Effector memory CD4-positive, alpha-beta T cell (primary cell): ENCODE measurements at places on chromosomes 4 and X.

GRCh38 chr4:6474053-6474568 is 1.7 kb upstream of the PPP2R2C start:
- peaks cover 13% of the 10 kb centered on the region for H3K27me3 ChIP-seq
- no peak for DNase-seq
- H3K4me1 ChIP-seq = peaks cover 9% of the 10 kb centered on the region

- peaks cover 22% of the 10 kb centered on the region for H3K36me3 ChIP-seq
- no peak for DNase-seq
- peak overlapping the region; percentile 92 for H3K4me3 ChIP-seq
- H3K4me1 ChIP-seq = no peaks in the 10 kb centered on the region
Measured at GRCh38 chr4:121800638-121800960, 524 bp upstream of the EXOSC9 start.

DNA sequence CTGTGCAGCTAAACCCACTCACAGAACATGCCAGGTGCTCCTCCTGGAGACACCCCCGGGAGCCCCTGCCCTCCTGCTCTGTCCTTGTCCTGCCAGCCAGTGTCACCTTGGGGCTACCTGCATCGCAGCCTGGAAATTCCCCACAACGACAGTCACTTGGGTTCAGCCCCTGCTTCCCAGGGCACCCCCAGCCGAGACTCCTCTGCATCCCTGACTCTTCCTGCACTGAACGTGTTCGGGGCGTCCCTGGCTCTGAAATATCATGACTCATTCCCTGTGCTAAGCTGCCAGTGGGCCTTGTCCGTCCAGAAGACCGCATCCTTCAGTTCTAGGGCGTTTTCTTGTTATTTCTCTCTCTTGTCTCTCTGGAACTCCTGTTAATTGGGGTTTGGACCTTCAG is 5.8 kb downstream of the CFAP99 start:
- no peak overlapping the region for H3K27ac ChIP-seq
- no peak overlapping the region for H3K4me3 ChIP-seq
- H3K4me1 ChIP-seq = peaks cover 1% of the 10 kb centered on the region

DNA sequence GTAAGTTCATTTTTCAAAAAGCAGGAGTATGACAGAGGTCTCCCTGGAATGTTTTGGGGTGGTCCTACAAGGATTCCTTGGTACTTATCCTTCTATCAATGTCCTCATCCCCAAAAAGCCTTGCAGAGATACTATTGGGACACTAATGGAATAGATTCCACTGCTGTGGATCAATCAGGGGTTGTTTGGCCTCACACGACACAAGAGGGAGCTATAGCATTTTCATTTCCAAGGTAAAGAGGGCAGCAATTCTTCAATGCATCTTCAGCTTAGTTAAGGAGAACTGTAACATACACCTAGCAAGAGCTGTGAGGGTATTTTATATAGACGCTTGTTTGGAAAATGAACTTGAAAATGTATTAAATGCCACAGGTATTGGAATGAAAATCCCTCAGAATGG is 50.9 kb downstream of the USP26 start:
- no peaks in the 10 kb centered on the region for H3K36me3 ChIP-seq
- H3K4me1 ChIP-seq = no peaks in the 10 kb centered on the region
- no peaks in the 10 kb centered on the region for H3K27me3 ChIP-seq
- no peak overlapping the region for H3K27ac ChIP-seq

DNA sequence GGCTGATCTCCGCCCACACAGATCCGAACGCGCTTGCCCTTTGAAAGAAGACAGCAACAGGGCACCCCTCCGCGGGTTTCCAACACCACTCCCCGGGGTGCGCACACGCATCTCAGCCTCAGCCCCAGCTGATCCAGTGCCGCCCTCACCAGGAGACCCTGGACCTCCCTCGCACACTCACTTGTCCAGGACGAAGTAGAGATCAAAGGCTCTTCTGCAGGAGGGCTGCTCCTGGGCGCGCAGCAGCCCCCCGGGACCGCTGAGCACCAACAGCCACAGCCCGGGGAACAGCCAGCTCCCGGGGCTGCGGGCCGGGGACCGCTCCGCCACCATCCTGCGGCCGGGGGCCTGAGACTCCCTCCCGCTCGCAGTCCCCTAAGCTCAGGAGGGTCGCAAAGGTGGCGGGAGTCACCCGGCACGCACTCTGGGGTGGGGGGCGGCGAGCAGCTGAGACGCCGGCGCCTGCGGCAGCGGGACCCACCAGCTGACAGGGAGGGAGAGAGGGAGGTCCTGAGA is 743 bp downstream of the ANTXR2 start:
- peak overlapping the region; percentile 95 for H3K27ac ChIP-seq
- peak overlapping the region; percentile 93 for H3K4me3 ChIP-seq
- H3K27me3 ChIP-seq = no peaks in the 10 kb centered on the region
- peaks cover 19% of the 10 kb centered on the region for H3K4me1 ChIP-seq
- DNase-seq = peak; percentile 31
- no peaks in the 10 kb centered on the region for H3K36me3 ChIP-seq

GRCh38 chrX:30680618-30681017 is 27.4 kb downstream of the GK start:
- no peaks in the 10 kb centered on the region for H3K27me3 ChIP-seq
- DNase-seq = no peak
- no peak overlapping the region for H3K4me3 ChIP-seq
- no peaks in the 10 kb centered on the region for H3K4me1 ChIP-seq

GRCh38 chrX:121569609-121570008 is 522.2 kb downstream of the GLUD2 start:
- no peak overlapping the region for H3K27ac ChIP-seq
- no peak overlapping the region for H3K4me3 ChIP-seq
- H3K36me3 ChIP-seq = no peaks in the 10 kb centered on the region
- H3K27me3 ChIP-seq = no peaks in the 10 kb centered on the region

GRCh38 chr4:7938609-7939376 is 868 bp downstream of the AFAP1 start:
- peak; percentile 5 for DNase-seq
- peak overlapping the region; percentile 66 for H3K27ac ChIP-seq
- H3K4me3 ChIP-seq = peak overlapping the region; percentile 81

DNA sequence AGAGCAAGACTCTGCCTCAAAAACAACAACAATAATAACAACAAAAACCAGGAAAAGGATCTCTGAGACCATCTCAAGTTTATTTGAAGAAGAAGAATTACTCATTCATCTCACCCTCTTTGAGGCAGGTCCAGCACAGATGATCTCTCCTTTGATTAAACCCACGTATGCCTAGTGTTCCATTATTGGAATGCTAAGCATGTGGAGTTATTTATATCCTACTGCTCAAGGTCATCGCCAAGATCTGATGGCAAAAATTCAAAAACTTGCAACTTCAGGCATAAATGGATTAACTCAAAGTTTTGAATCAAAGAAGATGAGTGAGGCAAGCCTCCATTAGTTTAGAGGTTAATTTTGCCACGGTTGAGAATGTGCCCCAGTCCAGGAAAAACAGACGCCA is 184.2 kb downstream of the DHRSX start:
- H3K27me3 ChIP-seq = no peaks in the 10 kb centered on the region
- no peak overlapping the region for H3K4me3 ChIP-seq
- no peaks in the 10 kb centered on the region for H3K4me1 ChIP-seq
- DNase-seq = no peak
- H3K27ac ChIP-seq = no peak overlapping the region

- H3K36me3 ChIP-seq = no peaks in the 10 kb centered on the region
- no peak for DNase-seq
- no peak overlapping the region for H3K4me3 ChIP-seq
- no peaks in the 10 kb centered on the region for H3K27me3 ChIP-seq
- no peaks in the 10 kb centered on the region for H3K4me1 ChIP-seq
- no peak overlapping the region for H3K27ac ChIP-seq
Measured at GRCh38 chr4:142648378-142648777, 197.7 kb downstream of the INPP4B start.

DNA sequence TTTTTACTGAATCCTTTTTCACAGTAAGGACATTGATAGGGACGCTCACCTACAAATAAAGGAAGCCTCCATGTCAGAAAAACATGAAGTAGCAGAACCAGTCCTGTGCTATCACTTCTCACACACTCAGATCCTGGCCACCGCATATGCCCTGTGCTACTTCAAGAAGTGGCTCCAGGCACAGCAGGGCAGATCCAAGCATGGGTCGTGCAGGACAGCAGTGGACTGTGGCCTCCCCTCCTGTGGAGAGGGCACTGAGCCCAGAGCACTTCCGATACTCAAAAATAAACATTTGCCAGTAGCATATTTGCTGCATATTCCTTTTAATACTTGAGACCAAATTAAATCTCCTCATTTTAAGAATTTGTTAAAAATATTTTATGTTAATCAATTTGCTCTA is 167.9 kb downstream of the PRDM5 start:
- no peaks in the 10 kb centered on the region for H3K27me3 ChIP-seq
- no peak for DNase-seq
- no peak overlapping the region for H3K27ac ChIP-seq
- H3K4me1 ChIP-seq = no peaks in the 10 kb centered on the region

DNA sequence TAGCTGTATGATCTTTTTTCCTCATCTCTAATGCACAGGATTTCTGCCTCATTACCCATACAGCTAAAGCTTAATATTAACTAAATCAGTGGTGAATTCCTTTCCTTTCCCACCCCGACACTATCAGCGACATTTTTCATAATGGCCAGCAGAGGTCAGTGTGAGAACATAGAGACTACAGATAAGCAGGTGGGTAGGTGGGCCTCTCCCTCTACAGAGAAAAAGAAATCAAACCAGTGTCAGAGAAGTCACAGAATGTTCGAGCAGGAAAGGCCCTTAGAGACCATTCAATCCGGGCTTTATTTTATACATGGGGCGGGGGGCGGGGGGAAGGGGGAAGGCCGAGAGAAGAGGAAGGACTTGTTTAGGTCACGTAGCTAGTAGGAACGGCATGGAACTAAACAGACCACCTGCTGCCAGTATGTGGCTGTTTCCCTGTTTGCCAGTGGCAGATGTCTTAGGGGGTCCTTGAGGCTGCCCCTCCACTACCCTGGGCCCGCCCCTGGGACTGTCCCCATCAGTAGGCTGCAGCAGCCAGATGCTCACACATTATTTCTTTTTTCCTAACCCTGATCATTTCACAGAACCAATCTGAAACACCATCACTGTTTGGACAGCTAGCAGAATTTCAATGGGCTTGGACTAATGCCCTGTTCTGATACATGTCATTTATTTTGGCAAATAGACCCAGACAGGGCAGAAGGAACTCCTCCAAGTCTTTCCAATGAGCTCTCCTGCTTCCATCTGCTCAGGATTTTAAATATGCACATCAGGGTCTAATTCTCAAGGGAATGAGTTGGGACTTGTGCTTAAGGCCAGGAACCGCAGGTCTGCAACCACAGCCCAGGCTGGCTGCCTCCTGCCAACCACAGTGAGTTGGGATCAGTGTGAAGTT is 133.4 kb downstream of the ATG4A start:
- no peak overlapping the region for H3K27ac ChIP-seq
- no peaks in the 10 kb centered on the region for H3K36me3 ChIP-seq
- DNase-seq = no peak
- no peak overlapping the region for H3K4me3 ChIP-seq
- no peaks in the 10 kb centered on the region for H3K4me1 ChIP-seq

GRCh38 chrX:23570674-23571343 is 96.5 kb upstream of the PRDX4 start:
- no peaks in the 10 kb centered on the region for H3K36me3 ChIP-seq
- H3K27me3 ChIP-seq = no peaks in the 10 kb centered on the region
- no peak for DNase-seq
- no peak overlapping the region for H3K27ac ChIP-seq
- no peak overlapping the region for H3K4me3 ChIP-seq

- no peaks in the 10 kb centered on the region for H3K27me3 ChIP-seq
- H3K36me3 ChIP-seq = no peaks in the 10 kb centered on the region
- DNase-seq = no peak
- H3K27ac ChIP-seq = no peak overlapping the region
- H3K4me1 ChIP-seq = no peaks in the 10 kb centered on the region
Measured at GRCh38 chrX:38664285-38664684, 102.9 kb downstream of the TSPAN7 start.

GRCh38 chr4:139761461-139761860 is 95.8 kb downstream of the MGST2 start:
- no peaks in the 10 kb centered on the region for H3K27me3 ChIP-seq
- no peaks in the 10 kb centered on the region for H3K36me3 ChIP-seq
- H3K4me1 ChIP-seq = no peaks in the 10 kb centered on the region
- no peak overlapping the region for H3K27ac ChIP-seq
